ENCODE measurements at places on chromosomes 1 and 21.

GRCh38 chr1:44568128-44568900 is 106.0 kb downstream of the TMEM53 start:
- DNase-seq = no peak

GRCh38 chr1:245648749-245649522 is 494.2 kb downstream of the KIF26B start:
- no peak for DNase-seq

- no peak for DNase-seq
These were observed 266.1 kb downstream of the TNR start for GRCh38 chr1:175477248-175477647.

DNA sequence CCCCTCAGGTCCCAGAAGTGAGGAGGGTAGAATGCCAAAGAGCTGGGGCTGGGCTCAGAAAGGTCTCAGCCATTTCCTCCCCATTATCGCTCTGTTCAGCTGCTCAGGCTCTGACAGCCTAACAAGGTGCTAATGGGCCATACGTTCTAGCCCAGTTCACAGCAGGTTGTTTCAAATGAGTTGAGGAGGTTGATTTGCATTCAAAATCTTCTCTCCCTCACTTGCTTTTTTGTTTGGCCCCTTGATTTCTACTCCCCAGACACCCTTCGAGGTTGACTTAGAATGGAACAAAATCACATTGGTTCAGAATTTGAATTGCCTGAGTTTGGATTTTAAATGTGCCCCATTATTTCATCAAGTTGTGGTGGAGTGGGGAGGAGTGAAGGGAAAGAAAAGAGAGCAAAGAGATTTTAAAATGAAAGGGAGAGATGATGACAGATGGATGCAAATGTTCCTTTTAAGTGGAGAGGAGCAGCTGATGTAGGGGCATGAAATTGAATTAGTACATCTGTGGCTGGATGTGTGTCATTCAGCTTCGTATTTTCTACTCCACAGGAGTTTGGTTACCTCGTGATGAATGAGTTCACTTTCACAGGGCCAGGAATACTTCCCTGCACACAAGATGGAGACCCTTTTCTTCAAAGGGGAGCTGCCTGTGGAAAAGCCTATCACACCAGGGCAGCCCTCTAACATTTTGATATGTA is 425.8 kb upstream of the CAMK1G start:
- no peak for DNase-seq

DNA sequence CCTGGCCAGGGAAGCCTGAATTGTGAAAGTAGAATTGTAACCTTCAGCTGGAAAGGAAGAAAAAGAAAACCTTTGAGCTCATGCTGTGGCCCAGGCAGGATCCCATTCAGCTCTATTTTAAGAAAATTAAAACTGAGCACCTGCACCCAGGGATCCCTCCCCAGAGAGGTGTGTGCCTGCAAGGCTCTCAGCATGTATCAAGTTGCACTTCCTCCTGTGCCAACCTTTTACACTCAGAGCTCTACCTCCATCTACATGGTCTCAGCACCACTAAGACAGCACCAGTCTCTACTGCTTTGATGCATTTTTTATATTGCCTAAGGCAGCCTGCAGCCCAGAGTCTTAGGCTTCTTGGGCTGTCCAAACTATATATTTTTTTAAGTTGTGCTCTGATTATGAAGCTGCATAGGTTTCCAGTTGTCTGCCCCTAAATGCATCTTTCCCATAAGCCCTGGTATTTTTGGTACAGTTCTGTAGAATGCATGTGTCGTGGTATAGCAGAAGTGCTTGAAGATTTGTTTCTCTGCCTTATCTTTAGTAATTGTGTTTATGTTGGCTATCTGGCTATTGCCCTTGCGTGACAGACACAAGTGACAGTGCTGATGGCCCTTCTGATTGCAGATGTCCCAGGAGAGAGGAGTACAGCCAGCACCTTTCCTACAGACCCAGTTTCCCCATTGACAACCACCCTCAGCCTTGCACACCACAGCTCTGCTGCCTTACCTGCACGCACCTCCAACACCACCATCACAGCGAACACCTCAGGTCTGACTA is 63.1 kb downstream of the PTPRC start:
- no peak for DNase-seq

GRCh38 chr21:37297364-37297763 is 30.2 kb upstream of the VPS26C start:
- DNase-seq = no peak

- no peak for DNase-seq
These were observed 330.8 kb upstream of the PROX1 start for GRCh38 chr1:213657013-213657412.

DNA sequence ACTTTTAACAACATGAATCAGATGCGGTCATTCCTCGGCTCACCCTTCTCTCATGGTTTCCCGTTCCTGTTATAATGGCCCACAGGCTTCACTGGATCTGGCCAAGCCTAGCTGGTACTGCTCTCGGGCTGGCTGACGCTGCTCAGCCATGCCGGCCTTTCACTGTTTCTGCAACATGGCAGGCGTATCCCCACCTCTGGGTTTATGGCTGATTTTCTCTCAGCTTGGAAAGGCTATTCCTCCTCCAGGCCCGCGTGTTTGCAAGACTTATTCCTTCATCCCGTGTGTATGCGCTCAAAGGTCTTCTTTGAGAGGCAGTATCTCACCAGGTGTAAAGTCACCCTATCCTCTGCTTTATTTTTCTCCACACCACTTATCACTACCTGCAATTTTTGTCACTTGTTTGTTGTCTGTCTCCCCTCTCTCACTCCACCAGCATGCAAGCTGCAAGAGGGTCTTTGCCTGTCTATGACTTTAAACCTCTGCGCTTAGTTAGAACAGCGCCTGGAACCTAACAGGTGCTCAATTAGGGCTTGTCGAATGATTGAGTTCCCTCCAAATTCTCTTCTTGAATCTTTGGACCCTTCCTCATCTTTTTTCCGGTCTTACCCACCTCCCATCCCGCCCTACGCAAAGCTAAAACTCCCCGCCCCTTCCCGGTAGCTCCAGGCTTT is 491 bp upstream of the RAP1A start:
- DNase-seq = no peak

DNA sequence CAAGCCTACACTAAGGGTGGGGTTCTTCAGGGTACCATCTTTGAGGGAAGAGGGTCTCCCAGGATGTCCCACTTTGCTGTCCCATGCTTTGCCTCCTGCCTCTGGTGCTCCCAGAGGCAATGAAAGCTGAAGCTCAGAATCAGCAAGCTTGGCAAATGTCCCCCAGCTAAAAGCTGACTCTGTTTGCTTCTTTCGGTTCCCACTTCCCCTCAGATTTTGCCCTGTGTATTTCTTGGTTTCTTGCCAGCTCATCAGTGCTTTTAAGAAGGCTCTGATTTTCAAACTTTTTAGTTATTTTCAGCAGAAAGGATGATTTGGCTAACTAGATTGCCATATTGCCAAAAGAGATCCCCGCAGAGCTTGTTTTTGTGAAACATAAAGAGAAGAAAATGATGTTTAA is 33.1 kb upstream of the COG2 start:
- DNase-seq = no peak

DNA sequence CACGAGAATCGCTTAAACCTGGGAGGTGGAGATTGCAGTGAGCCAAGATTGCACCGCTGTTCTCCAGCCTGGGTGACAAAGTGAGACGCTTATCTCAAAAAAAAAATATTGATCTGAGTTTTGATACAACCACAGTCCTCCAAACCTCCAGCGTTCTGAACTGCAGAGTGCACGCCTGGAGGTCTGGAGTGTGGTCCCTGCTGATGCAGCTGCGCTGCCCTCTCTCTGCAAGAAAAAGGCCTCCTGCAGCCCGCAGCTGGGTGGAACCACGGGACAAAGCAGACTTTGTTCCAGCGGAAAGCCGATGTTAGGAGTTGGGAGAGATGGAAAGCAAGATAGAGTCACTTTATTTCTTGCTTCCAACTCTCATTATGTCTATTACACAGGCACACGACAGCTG is 144.9 kb upstream of the SOD1 start:
- DNase-seq = no peak

DNA sequence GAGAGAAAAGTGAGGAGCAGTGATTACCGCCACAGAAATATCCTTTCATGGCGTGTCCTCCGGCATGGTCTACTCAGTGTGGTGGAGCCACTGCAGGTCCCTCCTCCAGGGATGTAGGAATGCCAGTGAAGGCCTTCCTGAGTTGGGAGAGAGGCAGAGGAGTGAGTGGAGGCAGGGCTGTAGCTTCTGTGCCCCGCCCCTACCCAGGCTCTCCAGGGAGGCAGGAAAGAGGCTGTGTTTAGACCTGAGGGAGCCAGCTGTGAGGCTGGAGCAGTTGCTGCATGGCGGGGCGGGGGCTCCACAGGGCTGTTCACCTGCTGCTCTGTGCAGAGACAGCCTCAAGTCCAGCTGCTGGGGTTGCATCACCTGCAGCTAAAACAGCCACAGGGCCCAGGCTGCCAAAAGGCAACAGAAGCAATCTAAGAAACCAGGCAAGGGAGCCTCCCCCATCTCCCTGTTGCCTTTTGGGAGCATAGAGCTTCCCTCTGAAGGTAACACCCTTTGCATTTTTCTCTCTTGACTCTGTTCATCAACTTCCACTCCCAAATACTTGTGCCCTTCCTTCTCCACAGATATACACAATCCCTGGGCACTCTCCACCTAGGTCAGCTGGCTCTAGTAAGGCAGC is 801 bp upstream of the ANXA9 start:
- no peak for DNase-seq

- no peak for DNase-seq
These were observed 7.4 kb downstream of the GDAP2 start for GRCh38 chr1:117921991-117922390.

GRCh38 chr1:206663362-206663761 is 21.3 kb upstream of the MAPKAPK2 start:
- DNase-seq = no peak

- DNase-seq = no peak
These were observed 17.1 kb upstream of the RNF11 start for GRCh38 chr1:51219022-51219421.

- no peak for DNase-seq
These were observed 176.3 kb upstream of the ZNHIT6 start for GRCh38 chr1:85884372-85885035.

- no peak for DNase-seq
These were observed 8.9 kb downstream of the SLAMF1 start for GRCh38 chr1:160637821-160638539.

- no peak for DNase-seq
These were observed 362.4 kb downstream of the NEGR1 start for GRCh38 chr1:71919811-71920509.

GRCh38 chr1:62286786-62287224 is 32.4 kb downstream of the KANK4 start:
- DNase-seq = no peak

DNA sequence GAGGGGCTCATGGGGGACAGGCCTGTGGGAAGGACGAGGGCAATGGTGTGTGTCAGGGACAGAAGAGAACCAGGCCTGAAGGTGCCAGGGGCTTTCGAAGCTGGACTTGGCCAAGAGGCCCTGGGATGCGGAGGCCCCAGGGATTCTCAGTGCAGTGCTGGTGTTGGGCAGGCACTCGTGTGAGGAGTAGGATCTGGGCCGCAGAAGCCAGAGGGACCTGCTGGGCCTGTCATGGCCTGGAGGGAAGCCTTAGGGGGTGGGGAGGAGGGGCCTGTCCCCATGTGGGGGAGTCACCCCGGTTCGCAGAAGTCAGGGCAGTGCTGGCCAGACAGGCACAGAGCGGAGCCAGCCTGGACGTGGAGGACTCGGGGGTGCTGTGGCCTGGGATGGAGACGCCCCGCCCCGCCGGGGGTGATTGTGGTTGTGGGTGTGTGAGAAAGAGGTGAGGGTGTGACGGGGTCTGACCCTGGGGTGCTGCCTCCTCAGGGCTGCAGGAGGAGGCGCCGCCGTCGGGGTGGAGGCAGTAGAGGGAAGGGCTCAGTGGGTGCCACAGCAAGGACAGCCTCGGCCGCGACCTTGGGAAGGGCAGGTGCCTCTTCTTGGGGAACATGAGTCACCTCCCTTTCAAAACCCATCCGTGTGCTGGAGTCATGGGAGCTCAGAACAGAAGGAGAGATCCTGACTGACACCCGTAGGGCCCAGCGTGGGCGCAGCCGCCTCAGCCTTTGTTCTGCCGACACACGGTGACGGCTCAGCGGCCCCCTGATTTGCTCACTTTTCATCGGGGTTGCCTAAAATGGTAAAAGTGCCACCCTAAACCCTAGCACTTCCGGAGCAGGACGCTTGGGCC is 33.9 kb downstream of the FAAP20 start:
- no peak for DNase-seq

DNA sequence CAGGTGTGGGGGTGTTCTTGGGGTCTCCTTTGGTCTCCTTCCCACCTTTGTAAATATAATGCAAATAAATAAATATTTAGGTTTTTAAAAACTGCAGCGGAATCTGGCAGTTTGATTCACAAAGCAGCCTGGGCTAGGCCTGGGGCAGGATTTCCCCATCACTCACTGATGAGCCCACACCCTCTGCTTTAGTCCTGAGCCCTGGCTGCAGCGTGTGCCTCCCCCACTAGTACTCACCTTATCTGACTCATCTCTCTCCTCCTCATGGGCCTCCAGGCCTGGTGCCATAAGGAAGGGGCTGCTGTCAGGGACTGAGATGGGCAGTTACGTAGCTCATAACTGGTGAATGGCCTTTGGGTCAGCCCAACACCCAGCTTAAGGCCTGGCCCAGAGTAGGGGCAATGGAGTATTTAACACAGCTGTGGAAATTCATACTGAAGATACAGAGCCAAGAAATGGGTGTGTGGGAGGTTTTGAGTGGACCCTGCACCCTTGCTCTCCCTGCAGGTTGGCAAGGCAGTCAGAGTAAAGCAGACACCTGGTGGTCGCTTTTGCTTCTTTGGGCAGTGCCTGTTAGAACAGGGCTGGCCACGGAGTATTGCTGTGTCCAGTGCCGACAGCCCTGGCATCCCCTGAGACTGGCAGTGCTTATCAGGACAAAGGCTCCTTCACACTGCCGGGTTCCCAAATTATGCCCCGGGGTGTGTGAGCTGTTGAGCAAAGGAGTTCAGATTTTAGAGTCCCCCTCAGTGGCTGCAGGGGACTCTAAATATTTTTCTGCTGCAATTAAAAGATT is 39.7 kb downstream of the AZIN2 start:
- no peak for DNase-seq

DNA sequence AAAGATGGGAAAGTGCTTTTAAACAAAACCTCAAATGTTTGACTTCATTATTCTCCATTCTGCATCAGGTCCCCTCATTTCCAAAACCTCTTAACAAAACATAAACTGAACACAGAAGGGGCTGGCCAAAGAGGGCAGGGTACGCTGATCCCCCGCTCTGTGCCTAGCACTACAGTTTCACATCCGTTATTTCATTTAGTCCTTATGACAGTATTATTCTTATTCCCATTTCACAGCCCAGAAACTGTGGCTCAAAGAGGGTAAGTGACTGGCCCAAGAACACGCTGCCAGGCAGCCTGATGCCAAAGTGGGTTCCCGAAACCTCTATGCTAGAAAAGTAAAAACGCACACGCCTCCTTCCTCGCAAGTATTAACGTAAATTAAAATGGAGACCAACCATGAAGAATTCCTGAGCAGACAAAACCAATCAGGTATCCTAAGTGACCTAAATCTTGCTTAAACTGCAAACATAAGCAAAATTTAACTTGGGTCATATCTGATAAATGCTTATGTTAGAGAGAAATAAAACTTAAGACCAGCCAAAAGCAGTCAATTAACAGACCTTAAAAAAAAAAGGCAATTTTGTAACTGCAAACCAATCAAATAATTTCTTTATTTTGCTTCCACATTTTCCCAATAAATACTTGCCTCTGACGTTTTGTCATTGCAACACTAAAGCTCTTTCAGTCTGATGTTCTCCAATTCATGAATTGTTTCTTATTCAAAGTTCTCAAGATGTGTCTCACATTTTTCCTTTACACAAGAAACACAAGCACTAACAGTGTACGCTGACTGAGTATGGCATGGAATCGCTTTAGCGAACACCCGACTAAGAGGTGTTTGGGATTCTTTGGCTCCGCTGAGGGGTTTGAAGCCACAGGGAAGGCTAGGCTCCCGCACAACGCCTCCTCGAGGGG is 653 bp downstream of the CASP9 start:
- no peak for DNase-seq

GRCh38 chr1:182666706-182667105 is 17.7 kb downstream of the RGS8 start:
- no peak for DNase-seq
